ENCODE measurements at places on chromosomes 1 and 21.

DNA sequence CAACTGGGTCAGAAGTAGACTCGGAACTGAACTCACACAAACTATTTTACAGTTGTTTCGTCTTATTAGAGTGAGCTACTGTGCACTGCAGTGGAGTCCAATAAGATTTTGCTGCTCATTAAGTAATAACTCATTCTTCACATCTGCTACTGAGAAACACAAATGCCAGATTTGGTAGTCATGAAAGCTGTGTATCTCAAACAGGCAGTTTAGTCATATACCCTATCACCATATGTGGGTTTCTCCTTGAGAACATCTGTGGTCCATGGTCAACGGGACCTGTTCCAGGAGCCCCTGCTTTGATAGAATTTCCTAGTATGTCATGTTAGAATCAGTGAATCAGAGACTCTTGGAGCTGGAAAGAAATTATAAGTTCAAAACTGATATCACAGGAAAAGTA is 60.4 kb downstream of the ALG14 start:
- no peak for DNase-seq

- DNase-seq = no peak
These were observed 9.6 kb downstream of the NES start for GRCh38 chr1:156667610-156667967.

- no peak for DNase-seq
These were observed 53.0 kb downstream of the PRRX1 start for GRCh38 chr1:170716835-170717429.

GRCh38 chr1:72288886-72289285 is 6.5 kb upstream of the NEGR1 start:
- DNase-seq = no peak
